Activated CD4-positive, alpha-beta memory T cell treated with anti-CD3 and anti-CD28 coated beads for 36 hours (primary cell): ENCODE measurements at places on chromosomes 3 and 15. TPM values are rescaled to one million over a fixed set of nuclear protein-coding genes. Genes with fewer than 3 reads are reported as not detected.

The NANOGP8 gene
- total RNA-seq = not detected

The CMTM7 gene
- total RNA-seq = 46.1 TPM

The MBD4 gene
- 53.7 TPM for total RNA-seq

The CCR8 gene
- 0.51 TPM for total RNA-seq
